ENCODE measurements at places on chromosomes 4 and X.

GRCh38 chr4:4625488-4625887, 83.6 kb upstream of the STX18 start:
- no peak for DNase-seq

DNA sequence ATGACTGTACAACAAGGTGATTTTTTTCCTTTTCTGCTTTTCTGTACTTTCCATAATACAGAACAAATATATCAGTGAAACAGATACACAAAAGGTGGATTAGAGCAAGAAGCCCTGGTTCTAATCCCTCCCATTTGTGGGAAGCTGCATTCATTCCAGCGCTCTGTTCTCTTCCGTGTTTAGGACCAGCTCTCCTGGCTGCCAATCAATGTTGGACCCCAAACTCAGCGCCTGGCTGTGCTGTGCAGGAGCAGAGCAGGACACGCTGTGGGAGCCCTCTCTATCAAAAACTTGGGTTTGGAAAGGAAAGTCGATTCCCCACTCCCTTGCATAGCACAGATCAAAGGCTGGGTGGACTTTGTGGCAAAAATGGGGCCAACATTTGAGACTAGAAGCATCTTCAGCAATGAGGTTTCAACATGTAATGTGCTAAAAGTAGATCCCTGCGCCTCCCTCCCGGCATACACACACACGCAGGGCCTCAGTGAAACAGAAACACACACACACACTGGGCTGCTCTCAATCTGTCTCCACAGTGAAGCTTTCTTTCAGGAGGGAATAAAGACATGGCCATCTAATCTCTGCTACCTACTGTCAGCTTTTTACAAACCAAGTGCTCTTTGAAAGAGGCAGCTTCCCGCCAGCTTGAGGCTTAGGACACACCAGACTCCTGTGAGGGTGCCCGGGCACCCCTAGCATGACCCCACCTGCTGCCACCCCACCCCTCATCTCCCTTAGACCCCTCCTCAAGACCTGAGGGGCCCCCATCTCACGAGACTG, 12.2 kb downstream of the WDR1 start:
- DNase-seq: no peak

DNA sequence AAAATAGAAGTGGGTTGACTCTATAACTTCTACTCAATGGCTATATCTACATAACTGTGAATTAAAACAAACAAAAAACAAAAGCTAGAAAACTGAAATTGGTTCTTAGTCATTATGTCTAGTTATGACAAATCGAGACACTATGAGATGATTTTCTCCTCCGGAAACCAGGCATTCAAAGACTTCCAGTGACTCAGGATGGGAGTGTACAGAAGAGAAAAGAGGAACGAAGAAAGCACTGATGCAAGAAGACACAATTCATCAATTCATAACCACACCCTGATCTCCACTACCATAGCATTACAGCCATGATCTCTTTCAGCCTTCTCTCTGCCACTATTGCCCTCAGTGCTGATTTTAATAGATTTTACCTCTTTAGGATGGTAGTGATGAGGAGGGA, 253.6 kb downstream of the CBLL2 start:
- no peak for DNase-seq

DNA sequence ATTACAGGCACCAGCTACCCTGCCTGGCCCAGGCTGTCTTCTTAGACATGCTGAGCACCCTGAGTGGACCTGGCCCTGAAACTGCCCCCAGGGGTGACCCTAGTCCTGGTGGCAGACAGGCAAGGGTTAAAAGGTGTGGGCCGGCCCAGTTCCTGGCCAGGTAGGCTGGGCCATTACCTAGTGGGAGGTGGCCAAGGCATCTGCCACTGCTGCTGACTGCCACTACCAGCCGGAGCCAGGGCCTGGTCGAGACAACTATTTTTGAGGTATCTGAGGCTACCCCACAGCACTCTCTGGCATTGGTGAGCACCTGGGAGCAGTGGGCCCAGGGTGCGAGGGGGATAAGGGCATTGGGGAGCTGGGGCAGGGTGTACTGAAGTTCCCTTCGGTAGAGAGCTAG, at the start of gene CCDC120:
TSS of gene CCDC120 (plus strand) at position 206 of the 400 bp plus-strand sequence. CDS start 3,043 bp downstream, outside the sequence.
- DNase-seq: no peak

DNA sequence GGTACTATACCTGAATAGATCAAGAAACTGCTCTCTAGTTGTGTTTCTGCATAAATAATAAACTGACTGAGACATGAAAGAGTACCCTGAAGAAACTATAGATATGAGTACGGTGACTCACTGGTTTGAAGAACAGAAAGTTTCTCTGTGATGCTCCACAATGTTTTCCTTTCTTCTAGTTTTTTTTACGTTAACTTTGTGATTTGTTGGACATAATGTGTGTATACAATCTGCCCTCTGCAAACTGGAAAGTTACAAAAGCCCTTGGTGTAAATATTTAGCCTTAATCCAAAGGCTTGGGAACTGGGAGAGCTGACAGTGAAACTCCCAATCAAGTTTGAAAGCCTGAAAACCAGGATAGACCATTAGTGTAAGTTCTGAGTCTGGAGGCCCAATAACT, 31.6 kb upstream of the PAPSS1 start:
- no peak for DNase-seq

DNA sequence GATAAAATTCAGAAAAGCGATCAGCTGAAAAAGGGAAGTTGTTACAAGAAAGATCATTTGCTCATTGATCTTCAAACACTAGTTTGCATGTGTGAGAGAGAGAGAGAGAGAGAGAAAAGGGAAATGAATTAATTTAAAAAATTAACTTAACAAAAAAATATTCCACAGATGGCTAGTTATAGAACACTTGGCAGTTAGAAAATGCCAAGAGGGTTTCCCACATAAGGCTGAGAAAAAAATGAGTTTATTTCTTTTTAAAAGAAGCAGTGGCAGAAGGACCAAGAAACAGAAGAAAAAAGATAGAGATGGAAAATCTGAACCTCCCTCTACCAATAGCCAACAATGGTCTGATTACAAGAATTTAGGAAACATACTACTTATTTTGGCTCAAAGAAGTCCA, 47.1 kb downstream of the FGF13 start:
- no peak for DNase-seq

Measured in activated T-helper 9 cell treated with anti-CD3 and anti-CD28 coated beads, Interleukin-2, amount 50 U/mL, for 16 hours (primary cell).